Stimulated activated CD8-positive, alpha-beta memory T cell treated with anti-CD3 and anti-CD28 coated beads, Interleukin-15, amount 100 ng/mL, for 48 hours (primary cell): ENCODE measurements at places on chromosomes 1 and 21.

GRCh38 chr1:94122201-94122970, 1.4 kb upstream of the ABCA4 start:
- no peak for DNase-seq

GRCh38 chr1:41870076-41870562, 48.6 kb downstream of the HIVEP3 start:
- DNase-seq = no peak

DNA sequence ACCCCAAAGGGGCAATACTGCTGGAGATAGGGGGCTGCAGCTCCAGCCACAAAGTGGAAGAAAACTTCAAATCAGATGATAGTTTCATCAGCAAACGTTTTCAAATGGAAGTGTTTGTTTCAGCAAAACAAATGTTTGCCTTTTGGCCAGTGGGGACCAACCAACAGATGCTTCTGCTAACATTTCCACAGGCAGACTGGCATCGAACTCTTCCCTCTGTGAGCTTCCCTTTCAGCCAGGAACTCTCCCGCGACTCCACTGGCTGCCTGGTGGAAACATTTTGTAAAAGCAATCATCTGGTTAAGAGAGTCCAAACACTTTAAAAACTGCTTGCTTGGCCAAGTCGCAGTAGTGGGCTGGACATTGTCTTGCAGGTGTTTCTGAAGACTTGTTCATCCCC, 30.7 kb downstream of the CENPF start:
- no peak for DNase-seq

DNA sequence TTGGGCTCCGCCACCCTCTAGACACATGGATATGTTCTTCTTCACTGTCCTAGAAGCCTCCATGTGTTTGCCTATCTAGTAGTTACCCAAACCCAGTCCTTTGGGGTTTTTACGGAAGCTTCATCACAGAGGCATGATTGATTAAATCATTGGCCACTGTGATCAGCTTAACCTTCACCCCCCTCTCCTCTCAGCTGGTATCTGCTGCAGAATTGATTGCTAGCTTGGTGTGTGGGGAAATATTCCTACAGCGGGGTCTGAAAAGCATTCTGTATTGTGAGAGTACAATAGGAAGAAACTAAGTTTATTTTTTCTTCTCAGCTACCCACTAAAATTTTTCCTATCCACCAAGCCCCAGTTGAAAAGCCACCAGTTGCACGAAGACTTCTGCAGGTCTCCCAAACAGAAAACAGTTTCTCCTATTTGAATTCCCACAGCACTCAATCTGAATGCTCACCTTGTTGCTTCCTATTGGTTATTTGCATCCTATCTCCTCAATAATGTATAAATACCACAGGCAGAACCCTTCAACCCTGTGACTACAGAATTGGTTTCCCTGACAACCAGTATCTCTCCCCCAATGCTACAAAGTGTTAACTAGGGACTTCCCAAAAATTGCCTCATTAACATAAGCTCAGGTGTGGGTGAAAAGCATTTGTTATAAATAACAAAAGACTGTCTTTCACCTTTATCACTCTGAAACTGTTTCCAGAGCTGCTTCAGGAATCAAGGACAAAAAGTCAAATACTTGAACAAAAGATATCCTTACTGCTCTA, 9.3 kb upstream of the VANGL1 start:
- DNase-seq = no peak
